ENCODE measurements at places on chromosomes 2 and 18.

GRCh38 chr2:237754182-237754581, 44.4 kb upstream of the RBM44 start:
- no peaks in the 10 kb centered on the region for H3K36me3 ChIP-seq
- no peaks in the 10 kb centered on the region for H3K27me3 ChIP-seq
- no peak for DNase-seq
- no peak overlapping the region for H3K27ac ChIP-seq

DNA sequence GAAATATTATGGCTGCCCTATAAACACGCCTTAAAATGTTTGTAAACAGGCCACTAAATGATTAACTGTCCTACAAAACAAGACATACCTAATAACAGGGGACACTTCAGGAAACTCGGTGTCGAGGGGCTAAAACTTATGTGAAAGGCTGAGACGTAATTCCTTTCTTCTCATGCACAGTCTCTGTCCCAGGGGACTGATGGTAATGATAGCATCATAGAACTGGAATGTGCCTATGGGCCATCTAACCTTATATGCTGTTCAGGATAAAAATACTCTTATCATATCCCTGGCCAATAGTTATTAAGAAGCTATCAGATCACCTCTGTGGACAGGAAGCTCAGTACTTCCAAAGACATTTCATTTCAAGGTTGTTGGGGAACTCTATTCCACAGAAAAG, 252.6 kb upstream of the RASGRP3 start:
- no peak for DNase-seq
- H3K36me3 ChIP-seq: no peaks in the 10 kb centered on the region
- no peak overlapping the region for H3K4me3 ChIP-seq
- no peak overlapping the region for H3K27ac ChIP-seq
- H3K27me3 ChIP-seq: no peaks in the 10 kb centered on the region

DNA sequence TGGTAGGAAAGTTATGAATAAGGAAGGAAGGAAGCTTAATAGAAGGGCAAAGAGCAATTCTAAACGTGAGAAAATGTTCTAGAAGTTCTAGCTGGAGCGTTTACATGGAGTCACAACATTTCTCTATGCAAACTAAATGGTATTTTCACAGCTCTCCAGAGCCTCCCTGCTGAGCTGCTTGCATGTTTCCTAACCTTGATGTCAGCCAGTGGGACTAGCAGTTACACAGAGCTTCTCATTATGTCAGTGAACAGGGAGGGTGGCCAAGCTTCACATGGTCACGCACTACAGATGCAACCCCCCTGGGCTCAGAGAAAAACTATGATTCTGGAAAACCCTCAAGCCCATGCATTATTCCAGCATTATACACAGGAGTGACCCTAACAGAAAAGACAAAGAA, 153.4 kb upstream of the CCDC150 start:
- no peak overlapping the region for H3K4me3 ChIP-seq
- DNase-seq: peak; percentile 45
- H3K27me3 ChIP-seq: no peaks in the 10 kb centered on the region
- H3K27ac ChIP-seq: no peak overlapping the region

DNA sequence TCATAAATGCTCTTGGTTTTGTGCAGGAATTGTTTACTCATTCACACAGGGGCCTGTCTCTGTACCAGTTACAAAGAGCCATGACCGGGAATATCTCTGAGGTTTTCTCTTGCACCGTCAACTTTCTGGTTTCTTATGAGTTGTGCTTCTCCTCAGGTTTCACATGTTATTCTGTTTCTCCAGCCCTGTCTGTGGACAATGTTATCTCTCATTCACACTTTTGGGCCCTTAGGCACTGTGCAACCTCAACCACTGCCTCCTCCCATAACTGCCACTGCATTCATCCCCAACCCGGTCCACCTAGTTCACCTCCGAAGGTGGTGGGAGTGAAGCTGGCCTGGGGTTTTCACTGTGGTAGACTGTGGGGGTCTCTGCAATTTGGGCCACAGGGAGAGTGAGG, 22.5 kb upstream of the NEDD4L start:
- no peak for DNase-seq
- H3K36me3 ChIP-seq: no peaks in the 10 kb centered on the region
- H3K4me3 ChIP-seq: no peak overlapping the region

- DNase-seq: peak; percentile 23
- H3K27me3 ChIP-seq: no peaks in the 10 kb centered on the region
- H3K4me1 ChIP-seq: no peaks in the 10 kb centered on the region
- no peak overlapping the region for H3K27ac ChIP-seq
Observed at GRCh38 chr2:241064008-241064801, 37.9 kb downstream of the MTERF4 start.

DNA sequence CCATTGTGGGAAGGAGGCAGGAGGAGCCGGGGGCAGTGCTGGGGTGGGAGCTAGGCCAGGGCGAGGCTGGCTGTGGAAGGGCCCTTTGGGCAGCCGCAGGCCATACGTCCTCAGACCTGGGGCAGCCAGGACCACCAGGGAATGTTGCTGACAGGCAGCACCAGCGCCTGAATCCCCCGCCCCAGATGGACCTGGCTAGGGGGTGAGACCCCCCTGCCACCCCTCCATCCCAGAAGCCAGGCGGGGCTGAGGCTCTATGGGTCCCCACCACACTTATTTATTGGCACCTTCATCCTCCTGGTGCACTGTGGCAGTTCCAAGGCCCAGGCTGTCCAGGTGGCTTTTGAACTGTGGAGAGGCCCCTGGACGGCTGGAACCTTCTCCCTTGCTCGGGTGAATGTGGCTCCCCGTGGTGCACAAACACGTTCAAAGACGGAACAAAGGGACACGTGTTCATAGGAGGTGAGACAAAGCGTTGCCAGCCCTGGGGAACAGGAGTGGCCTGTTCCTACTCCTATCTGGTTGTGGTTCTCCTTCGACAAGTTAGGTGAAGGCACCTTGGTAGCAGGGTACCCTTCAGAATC, 35.1 kb downstream of the RAMP1 start:
- H3K27ac ChIP-seq: no peak overlapping the region
- no peaks in the 10 kb centered on the region for H3K27me3 ChIP-seq
- H3K4me3 ChIP-seq: no peak overlapping the region

DNA sequence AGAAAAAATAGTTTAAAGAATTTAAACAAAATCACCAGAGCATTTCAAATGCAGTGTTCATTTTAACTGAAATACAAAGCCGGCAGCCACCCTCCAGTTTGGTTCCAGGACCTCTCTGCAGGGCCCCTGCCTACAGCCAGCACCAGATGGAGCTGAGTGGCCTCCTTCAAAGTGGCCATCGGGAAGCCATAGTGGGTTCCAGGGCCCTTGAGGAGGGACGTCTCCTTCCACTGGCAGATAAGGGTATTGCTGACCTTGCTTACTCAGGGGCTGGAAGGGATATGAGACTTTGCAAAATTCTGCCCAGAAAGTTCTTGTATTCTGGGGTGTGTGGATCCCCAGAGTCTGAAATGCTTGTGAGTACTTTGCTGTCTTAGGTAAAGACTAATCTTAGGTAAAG, 205.2 kb upstream of the APCDD1 start:
- no peak overlapping the region for H3K4me3 ChIP-seq
- no peaks in the 10 kb centered on the region for H3K27me3 ChIP-seq
- peak; percentile 76 for DNase-seq
- no peaks in the 10 kb centered on the region for H3K36me3 ChIP-seq
- H3K4me1 ChIP-seq: peaks cover 2% of the 10 kb centered on the region

DNA sequence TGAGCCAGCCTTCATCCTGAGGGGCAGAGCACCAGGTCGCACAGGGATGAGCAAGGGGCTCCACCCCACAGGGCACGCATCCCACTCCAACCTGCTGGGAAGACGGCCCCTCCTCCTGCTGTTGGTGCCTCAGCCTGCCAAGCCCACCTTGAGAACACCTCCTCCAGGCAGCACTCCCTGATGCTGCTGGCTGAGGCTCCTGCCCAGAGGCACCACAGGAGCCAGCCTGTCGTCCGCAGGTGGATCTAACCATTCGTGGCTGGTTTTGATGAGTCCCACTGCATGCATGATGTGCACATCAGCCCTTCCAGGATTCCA, 58.4 kb downstream of the BIN1 start:
- H3K4me1 ChIP-seq: no peaks in the 10 kb centered on the region
- no peak overlapping the region for H3K27ac ChIP-seq
- H3K4me3 ChIP-seq: no peak overlapping the region
- H3K27me3 ChIP-seq: no peaks in the 10 kb centered on the region
- no peaks in the 10 kb centered on the region for H3K36me3 ChIP-seq

GRCh38 chr2:118221536-118222272, 133.4 kb downstream of the INSIG2 start:
- H3K27ac ChIP-seq: no peak overlapping the region
- H3K4me3 ChIP-seq: no peak overlapping the region
- DNase-seq: peak; percentile 75
- no peaks in the 10 kb centered on the region for H3K36me3 ChIP-seq
- H3K27me3 ChIP-seq: no peaks in the 10 kb centered on the region

DNA sequence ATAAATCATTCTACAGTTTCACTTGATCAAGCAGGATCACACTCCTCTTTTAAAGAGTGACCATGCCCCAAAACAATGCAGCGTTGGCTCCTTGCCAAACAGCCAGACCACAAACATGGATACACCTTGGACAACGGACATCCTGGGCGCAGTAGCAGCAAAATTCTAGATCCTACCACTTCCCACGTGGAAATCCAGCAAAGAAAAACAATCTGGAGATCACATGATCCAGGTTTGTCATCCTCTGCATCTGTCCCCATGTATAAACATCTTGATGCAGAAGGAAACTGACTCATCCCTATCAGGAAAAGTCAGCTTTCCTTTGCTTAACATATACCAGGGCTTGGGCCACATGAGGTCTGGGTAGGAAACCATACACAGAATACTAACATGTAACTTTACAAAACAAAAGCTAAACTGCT, 53.1 kb downstream of the ZNF521 start:
- H3K4me1 ChIP-seq: no peaks in the 10 kb centered on the region
- H3K27me3 ChIP-seq: no peaks in the 10 kb centered on the region
- no peaks in the 10 kb centered on the region for H3K36me3 ChIP-seq
- no peak overlapping the region for H3K4me3 ChIP-seq

All from mesendoderm (in vitro differentiated cells).